ENCODE measurements at places on chromosomes 13 and 19.

GRCh38 chr19:56701895-56702294 lies 30.3 kb upstream of the ZNF835 start:
- DNase-seq, result no peak

GRCh38 chr13:28440774-28441504 lies 54.0 kb downstream of the FLT1 start:
- DNase-seq, result no peak

GRCh38 chr19:2271234-2272103 lies 10.5 kb downstream of the PEAK3 start:
- no peak for DNase-seq

- no peak for DNase-seq
Observed at GRCh38 chr13:40874138-40874779, 84.8 kb downstream of the SLC25A15 start.

- no peak for DNase-seq
Observed at GRCh38 chr13:26442541-26442940, 114.9 kb upstream of the WASF3 start.

Data from GDM1 (cell line).